ENCODE measurements at places on chromosomes 11 and 22.

- DNase-seq: no peak
These were observed 104.4 kb downstream of the NECTIN1 start for GRCh38 chr11:119624629-119625028.

- DNase-seq: peak; percentile 86
These were observed 1335.0 kb downstream of the BRD1 start for GRCh38 chr22:48492366-48493320.

DNA sequence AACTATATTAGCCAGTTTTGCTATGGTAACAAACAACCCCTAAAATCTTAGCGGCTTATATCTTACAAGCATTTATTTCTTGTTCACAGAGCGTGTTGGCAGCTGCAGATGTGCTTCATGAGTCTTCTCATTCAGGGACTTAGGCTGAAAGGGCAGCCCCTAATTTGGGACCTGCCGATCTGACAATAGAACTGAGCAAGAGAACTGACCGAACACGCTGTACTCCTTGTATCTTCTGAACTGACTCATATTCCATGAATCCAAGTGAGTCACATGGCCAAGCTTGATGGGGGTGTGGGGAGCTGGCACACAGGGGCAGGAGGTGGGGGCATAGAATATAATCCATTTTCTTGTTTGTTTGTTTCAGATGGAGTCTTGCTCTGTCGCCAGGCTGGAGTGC, 481.7 kb upstream of the CADM1 start:
- no peak for DNase-seq

- DNase-seq: peak; percentile 11
These were observed 35.0 kb upstream of the OR9G4 start for GRCh38 chr11:56783448-56784041.

GRCh38 chr22:42920101-42920820, 63.2 kb upstream of the ARFGAP3 start:
- DNase-seq: no peak

DNA sequence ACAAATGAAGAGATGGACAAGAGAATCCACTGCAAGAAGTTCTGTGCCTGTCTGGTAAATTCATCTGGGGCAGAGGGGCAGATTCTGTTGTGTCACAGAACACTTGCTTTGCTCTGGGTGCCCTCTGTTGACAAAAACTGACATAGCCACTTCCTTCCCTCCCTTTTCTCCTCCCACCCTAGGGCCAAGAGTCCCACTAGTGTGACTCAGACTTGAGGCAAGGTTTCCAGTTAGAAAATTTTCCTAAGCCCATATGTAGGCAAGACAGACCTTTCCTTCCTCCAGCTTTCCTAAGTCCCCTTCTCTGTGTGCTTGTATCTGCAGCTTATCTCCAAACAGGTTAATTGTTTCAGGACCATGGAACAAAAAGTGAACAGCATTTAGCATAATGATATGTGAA, 106.8 kb downstream of the RBFOX2 start:
- peak; percentile 12 for DNase-seq

DNA sequence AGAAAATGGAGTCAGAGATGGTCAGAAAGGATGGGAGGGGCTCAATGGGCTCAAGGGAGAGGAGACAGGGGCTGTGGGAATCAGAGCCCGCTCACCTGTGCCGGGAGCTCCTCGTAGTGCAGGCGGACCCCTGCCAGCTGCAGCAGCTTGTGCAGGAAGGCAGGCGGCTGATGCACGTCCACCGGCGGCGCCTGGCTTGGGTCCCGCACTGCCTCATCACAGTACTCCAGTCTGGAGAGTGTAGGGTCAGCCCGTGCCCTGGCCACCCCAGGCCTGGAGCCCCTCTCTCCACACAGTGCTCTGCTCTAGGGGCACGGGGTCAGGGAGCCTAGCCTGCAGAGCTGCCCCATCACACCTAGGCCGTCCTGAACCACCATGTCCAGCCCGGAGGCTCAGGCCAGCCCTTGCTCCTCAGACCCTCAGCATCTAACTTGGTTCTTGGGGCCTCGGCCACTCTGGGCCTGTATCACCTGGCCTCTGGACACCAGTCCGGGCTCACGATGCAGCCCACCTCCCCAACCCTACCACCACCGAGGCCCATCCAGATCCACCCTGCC, 3.8 kb downstream of the ATG2A start:
- DNase-seq: no peak

DNA sequence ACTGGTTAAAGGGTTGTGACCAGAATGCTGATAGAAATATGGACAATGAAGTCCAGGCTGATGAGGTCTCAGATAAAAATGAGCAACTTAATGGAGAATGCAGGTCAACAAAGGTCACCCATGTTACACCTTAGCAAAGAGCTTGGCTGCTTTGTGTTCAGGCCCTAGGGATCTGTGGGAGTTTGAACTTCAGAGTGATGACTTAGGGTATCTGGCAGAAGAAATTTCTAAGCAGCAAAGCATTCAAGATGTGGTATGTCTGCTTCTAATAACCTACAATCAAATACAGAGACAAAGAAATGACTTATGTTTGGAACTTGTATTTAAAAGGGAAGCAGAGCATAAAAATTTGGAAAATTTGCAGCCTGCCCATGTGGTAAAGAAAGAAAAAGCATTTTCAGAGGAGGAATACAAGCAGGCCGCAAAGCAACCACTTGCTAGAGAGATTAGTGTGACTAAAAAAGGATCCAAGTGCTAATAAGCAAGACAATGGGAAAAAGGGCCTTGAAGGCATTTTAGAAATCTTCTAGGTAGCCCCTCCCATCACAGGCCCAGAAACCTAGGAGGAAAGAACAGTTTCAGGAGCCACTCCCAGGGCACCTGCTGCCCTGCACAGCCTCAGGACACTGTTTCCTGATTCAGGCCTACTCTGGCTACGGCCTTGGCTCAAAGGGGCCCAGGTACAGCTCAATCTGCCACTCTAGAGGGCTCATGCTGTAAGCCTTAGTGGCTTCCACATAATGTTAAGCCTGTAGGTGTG, 41.3 kb downstream of the TNKS1BP1 start:
- DNase-seq: no peak

DNA sequence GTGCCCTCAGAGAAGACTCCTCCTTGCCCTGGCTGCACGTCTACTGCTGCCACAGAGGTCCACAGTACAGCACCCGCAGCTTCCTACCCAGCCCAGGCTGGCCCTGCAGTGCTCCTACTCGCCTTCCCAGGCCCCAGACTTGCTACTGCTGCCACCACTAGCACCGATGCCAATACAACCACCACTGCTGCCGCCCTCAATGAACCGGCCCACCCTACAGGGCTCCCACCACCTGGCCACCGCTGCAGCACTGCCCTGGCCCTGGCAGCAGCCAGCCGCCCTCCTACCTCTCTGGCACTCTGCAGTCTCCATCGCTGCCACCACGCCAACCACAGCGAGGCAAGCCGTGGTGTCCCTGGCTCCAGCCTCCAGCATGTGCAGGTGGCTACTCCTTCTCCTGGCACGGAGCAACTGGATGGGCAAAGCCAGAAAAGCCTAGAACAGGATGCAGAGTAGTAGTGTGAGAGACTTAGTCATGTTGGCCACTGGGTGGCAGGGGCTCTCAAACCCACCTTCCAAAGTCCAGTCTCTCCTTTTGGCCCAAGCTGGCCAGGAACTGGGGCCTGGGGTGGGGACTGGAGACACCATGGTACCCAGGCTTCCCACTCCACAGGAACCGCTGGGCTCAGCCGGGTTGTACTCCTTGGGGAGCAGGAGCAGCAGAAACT, 39.4 kb downstream of the C22orf42 start:
- DNase-seq: no peak

- peak; percentile 87 for DNase-seq
These were observed 38.4 kb upstream of the EMID1 start for GRCh38 chr22:29167032-29167911.

GRCh38 chr11:28011813-28012212, 96.1 kb downstream of the KIF18A start:
- no peak for DNase-seq

- peak; percentile 90 for DNase-seq
These were observed 26.4 kb downstream of the YWHAH start for GRCh38 chr22:31970490-31971444.

DNA sequence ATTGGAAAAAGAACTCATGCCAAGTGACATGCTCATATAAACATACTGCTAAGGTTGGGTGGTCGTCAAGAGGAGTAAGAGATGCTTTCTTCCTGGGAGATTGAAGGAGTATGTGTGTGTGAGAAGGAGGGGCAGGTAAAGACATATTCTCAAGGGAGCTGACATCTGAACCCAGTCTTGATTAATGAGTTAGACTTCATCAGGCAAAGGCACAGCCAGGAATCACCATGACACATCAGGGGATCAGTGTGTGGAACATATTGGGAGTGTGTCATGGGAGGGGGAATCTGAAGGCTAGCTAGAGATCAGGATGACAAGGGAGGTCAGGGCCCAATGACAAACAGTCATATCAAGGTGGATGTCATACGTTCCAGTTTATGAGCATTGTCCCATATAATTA, 14.9 kb downstream of the CNTF start:
- no peak for DNase-seq

DNA sequence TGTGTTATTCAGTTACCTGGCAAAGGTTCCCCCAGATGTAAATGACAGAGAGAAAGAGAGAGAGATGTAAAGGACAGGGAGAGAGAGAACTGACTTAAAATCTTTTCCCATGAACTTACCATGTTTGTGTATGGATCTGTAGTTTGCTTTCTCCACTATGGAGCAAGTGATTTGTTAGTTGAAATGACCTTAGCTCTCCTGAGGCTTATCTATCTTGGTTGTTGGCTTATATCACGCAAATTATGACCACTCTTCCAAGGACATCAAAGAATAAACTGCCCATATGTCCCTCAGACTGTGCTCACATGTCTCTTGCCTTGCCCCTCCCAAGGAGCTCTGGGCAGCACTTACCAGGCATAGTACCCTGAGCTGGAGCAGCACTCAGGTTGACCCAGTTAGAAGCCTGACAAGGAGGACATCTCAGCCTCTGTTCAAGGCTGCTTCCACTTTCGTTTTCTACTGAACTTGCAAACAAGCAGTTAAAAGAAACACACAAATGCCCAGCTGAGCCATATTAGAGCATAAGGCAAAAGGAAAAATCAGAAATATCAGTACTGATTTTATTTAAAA, 95.3 kb upstream of the RCN1 start:
- DNase-seq: peak; percentile 23
